ENCODE measurements at places on chromosomes 7 and 10.

GRCh38 chr10:74282151-74282847 lies 131.3 kb downstream of the ADK start:
- no peak for DNase-seq

DNA sequence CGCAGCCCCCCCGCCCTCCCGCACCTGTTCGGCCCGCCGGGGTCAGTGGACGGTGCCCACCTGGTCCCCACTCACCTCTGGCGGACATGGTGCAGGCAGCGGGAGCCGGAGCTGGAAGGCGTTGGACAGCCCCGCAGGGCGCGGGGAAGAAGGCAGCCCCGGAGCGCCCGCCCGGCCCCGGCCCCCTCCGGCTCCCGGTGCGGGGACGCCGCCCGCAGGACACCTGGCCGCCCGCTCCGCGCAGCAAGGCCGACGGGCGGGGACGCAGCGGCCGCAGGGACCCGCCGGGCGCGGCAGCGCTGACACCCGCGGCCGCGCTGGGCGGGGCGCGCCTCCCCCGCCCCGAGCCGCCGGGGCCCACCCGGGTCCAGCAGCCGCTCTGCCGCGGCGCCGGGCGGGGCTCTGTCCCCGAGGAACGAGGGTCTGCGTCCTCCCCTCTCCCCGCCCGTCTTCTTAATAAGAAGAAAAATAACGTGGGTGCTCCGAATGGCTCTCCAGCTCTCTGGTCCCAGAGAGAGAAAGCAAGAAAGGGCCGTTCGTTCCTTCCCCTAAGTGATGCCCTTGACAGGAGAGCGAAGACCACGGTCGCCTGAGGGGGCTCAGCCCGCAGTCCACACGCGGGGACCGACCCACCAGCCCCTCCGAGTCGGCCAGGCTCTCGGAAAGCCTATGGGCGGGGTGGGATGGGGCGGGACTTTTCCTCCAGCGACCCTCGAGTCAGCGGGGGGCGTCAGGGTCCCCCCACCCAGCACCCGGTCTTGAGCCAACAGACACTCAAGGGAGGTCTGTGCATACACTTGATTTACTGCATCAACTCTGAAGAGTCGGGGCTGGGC lies 53.4 kb upstream of the FHIP2A start:
- DNase-seq, result no peak

GRCh38 chr7:86867163-86867762 lies 192.2 kb downstream of the ELAPOR2 start:
- no peak for DNase-seq

GRCh38 chr7:64630496-64630895 lies 35.4 kb upstream of the ZNF107 start:
- DNase-seq, result no peak

DNA sequence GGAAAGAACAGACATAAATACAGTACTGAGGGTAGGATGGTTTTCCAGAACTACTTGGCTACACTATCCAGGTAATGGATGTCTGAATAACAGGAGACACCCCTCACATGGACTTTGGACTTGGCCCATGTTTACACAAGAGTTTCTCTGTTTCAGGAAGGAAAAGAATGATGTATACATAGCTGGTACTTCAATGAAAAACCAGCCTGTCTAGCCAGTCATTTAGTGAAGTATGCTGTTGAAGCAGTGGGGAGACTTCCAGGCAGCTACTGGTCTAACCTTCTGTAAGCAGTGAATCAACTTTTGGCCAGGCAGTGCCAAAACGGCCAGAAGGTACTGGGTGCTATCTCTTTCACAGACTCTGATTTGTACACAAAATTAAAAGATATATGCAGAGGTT lies 135.0 kb downstream of the MBL2 start:
- DNase-seq, result no peak

- DNase-seq, result no peak
Measured at GRCh38 chr7:12923971-12924370, 236.5 kb downstream of the ARL4A start.

DNA sequence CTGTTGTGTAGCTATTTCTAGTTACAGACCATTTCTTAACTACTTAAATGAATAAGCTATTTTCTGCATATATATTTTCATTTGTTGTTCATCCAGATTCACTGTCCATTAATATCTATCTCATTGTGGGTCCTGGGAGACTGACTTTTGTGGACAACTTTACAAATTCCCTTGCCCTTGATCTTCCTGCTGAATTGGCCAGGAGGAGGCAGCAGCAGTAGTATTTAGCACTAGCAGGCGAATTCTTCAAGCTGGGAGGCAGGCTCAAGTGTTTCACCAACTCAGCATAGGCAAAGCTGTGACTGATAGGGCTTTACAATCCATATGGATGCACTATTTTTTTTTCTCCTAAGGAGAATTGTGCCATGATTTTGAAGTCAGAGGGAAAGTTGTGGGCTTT lies 461.0 kb upstream of the NRG3 start:
- no peak for DNase-seq

- DNase-seq, result no peak
Measured at GRCh38 chr10:12685261-12686058, 316.1 kb downstream of the CCDC3 start.

DNA sequence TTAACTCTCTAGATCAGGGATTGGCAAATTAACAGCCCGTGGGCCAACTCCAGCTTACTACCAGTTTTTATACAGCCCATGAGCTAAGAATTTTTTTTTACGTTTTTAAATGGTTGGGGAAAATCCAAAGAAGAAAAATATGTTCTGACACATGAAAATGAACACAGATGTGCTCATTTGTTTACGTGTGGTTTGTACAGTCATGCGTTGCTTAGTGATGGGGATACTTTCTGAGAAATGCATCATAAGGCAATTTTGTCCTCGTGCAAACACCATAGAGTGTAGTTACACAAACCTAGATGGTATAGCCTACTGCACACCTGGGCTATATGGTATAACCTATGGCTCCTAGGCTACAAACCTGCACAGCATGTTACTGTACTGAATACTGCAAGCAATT lies 8.3 kb upstream of the SMKR1 start:
- DNase-seq, result no peak

DNA sequence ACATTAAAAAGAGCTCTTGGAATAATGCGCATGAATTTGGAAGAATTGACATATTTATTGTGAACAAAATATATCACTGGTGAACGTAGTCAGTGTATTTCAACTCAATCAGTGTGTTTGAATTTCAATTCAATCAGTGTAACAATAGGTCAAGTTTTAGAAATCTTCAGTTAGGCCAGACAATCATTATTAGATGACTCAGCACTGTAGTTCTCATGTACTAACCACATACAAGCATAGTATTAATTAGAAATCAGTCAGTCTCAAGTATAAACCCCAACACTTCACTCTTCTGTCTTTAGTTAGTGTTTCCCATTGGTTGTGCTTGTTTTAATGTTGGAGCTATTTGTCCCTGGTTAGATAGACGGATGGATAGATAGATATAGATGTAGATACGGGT lies 1247.9 kb downstream of the NXPH1 start:
- DNase-seq, result no peak

DNA sequence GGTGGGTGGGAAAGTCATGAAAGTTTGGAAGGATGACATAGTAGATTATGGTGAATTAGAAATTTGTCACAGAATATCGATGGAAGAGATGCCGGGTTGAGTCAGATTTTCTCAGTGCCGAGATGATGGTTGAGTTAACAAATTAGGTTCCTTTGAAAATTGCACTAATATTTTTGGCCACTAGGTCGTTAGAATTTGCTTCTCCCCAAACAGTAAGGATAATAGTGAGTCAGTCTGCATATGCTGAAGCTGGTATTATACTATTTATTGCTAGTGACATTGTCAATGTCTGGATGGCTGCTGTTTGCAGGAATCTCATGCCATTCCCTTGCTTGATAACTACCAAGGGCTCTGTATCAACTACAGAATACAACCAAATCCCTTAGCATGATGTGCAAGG lies 37.7 kb upstream of the MINDY3 start:
- DNase-seq, result no peak

DNA sequence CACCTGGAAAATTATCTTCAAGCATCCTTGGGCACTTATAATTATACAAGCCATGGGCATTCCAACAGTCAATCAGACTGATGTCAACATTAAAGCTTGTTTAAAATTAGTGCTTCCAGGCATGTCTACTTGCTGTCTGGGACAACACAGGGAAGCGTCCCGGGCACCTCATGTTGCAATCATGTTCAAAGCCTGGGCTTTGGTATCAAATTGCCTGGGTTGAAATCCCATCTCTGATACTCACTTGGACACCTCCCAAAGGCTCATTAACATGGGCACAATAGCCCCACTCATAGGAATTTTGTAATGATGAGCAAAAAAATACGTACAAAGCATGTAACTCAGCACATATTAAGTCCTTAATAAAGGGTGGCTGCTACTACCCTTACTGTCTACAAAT lies 14.4 kb downstream of the AIFM2 start:
- no peak for DNase-seq

DNA sequence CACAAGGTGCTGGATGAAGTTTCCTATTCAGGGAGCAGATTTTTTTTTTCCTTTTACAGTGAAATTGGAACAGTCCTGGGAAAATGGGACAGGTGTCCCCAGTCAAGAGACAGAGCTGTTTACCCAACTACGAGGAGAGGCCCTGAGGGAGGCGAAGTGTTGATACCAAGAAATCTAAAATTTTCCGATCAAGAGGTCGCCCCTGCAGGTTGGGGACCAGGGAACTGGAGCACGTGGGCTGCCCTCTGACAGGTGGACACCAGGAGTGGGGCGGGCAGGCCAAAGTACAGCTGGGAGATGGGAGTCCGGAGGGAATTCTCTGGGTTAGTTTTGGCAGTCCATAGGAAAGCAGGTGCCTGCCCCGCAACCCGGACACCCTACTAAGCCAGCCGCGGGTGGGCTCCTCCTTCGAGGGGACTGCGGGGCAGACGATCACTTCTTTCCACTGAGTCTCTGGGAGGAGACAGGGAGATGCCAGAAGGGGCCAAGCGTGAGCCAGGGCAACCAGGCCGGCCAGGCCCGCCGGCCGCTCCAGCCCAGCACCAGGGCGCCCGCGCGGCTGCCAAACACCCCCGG lies 965 bp upstream of the CAMK1D start:
- DNase-seq, result no peak

DNA sequence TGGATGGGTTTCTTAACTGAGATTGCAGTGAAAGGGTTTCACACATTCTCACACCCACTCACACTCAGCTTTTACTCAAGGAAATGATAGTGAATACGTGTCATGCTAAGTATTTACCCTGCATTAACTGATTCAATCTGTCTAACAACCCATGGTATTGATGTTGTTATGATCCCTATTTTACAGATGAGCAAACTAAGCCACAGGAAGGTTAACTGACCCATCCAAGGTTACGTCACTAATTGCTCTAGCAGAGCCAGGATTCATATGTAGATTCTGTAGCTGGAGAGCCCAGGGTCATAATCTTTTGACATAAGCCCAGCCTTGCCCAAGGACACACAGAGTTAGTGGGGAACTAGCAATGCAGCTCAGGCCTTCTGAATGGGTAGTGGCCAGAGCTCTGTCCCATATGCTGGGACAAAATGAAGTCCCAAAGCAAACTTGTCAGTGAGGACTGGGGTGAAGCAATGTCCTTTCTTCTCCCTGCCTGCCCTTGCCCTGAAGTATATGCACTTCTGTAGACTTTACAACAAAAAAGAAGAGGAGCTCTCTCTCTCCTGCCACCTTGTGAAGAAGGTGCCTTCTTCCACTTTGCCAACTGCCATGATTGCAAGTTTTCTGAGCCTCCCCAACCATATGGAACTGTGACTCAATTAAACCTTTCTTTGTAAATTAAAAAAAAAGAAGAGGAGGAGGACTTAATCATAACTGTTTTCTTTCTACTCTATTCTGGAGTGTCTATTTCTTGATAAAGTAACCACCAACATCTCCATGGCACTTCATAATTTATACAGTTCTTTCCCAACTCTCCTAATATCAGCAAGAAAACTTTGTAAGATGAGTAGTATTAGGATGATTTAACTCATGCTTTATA lies 4.9 kb upstream of the CYP3A7 start:
- DNase-seq, result no peak

DNA sequence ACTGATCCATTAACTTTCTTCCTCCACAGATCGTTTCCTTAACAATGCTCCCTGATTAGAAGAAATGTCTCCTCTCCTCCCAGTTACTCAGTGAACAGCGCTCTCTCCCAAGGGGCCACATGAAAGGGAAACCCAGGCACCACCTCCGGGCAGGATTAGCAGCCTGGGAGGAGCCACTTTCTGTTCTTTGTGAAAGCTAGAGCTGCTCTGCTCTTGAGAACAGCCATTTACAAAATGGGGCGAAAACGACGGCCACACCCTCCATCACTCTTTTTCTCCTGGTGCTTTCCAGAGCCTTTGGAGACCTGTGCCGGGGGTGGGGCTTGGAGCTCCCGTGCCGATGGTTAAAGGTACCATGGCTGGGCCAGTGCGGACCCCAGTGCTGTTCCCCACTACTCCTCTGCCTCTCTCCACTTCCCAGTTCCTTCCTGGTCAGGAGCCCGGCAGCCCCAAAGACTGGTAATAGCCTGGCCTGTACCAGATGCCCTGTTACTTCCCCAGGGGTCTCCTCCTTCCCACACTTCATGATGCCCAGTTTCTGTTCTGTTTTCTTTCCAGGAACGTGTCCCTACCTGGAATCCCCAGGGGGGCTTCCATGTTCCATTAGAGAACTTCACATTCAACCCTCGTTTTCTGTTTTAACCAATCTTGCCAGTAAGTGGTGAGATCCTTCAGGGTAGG lies 402.9 kb upstream of the GALNT17 start:
- no peak for DNase-seq

DNA sequence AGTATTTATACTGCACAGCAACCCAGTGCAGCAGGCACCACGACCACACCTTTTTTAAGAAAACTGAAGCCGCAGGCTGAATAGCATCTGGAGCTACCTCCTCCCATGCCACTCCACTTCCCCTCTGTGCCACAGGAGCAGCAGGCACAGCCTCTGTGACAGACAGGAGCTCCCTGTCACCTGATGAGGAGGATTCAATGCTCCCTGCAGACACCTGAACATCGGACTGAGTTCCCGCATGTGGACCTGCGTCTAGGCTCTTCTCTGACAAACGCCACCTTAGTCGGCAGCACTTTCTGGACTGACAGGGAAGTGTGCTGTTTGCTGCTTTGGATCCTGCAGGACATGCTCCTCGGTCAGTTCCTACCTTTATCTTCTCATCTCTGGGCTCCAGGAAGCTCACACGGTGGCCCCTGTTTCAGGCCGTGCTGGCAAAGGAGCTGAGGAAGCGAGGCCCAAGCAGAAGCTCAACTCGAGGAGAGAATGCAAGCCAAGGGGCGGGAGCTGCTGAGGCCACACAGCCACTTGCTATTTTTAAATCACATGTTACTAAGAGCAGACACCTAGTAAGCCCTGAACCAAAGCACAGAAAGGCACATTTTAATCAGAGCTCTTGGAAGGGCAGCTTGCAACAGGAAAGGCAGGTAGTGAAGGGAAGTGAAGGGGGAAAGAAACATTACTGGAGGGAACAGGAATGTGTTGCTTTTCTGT lies 56.6 kb downstream of the VOPP1 start:
- DNase-seq, result no peak

GRCh38 chr10:74923556-74923955 lies 97.2 kb downstream of the KAT6B start:
- no peak for DNase-seq

GRCh38 chr7:83475420-83475819 lies 173.5 kb downstream of the SEMA3E start:
- DNase-seq, result no peak

GRCh38 chr10:78776756-78777155 lies 292.0 kb upstream of the ZMIZ1 start:
- DNase-seq, result no peak

All from stimulated activated CD8-positive, alpha-beta memory T cell treated with anti-CD3 and anti-CD28 coated beads, Interleukin-15, amount 100 ng/mL, for 4 hours (primary cell).